ENCODE measurements at places on chromosomes 11 and 22. TPM values are rescaled to one million over a fixed set of nuclear protein-coding genes. Genes with fewer than 3 reads are reported as not detected.

DBX1 gene
- total RNA-seq, result not detected

DNA sequence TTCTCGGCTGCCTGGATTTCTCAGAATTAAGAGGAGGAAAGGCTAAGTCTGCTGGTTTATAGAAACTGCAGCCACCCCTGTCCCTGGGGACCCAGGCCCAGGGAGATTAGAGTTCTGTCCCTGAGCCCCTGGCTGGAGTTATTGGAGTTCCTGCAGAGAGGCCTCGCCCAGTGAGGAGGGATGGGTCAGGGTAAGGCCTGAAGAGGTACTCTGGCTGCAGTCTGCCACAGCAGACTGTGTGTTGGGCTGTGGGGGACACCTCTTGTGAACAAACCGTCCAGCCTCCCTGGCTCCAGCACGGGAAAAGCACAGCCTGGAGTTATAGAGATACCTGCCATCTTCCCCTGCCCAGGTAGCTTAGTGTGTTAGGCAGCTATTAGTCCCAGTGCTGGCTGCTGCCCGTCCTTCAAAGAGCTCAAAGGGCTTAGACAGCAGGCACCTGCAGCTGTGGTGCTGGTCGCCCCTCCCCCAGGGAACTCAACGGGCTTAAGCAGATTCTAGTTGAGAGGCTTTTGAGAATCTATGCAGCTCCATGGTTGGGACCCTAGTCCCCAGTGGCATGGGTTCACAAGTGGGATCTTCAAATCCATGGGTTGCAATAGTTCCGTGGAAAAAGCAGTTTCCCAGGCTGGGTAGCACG lies 36.6 kb upstream of the MUC15 start:
- H3K27ac ChIP-seq, result no peak overlapping the region
- DNase-seq, result no peak
- no peaks in the 10 kb centered on the region for H3K36me3 ChIP-seq
- H3K4me1 ChIP-seq, result no peaks in the 10 kb centered on the region
- no peaks in the 10 kb centered on the region for H3K27me3 ChIP-seq

RFPL3 gene
- not detected for total RNA-seq

GRCh38 chr11:117861151-117862018 lies 15.1 kb downstream of the FXYD6 start:
- H3K36me3 ChIP-seq, result no peaks in the 10 kb centered on the region
- no peak overlapping the region for H3K27ac ChIP-seq
- H3K27me3 ChIP-seq, result peaks cover 21% of the 10 kb centered on the region
- peaks cover 4% of the 10 kb centered on the region for H3K4me1 ChIP-seq

DNA sequence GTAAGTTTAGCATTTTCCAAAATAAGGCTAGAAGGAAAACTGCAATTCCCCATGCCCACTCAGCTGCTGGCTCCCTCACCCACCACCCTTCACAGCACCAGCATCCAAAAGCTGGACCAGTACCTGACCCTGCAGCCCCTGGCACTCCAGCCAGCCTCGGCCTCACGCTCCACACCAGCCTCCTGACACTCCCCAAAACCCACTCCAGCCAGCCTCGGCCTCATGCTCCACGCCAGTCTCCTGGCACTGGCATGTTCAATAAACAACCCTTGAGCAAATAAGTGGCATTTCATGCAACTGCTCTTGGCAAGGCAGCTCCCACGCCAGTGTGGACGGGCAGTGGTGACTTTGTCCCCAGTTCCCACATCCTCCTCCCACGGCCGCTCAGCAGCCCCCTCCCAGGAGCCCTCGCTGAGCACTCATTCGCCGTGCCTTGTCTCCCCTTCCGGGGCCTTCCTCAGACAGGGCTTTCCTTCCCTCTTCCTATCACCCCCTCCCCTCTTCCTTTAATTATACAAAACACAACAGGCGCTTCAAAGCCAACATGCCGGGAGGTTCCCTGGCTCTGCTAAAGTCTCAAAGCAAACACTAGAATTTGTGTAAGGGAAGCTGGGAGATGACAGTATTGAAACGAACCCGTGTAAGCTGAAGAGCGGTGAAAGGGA lies 6.8 kb downstream of the TOLLIP start:
- no peak overlapping the region for H3K27ac ChIP-seq
- H3K4me1 ChIP-seq, result peaks cover 8% of the 10 kb centered on the region
- peaks cover 5% of the 10 kb centered on the region for H3K36me3 ChIP-seq
- H3K4me3 ChIP-seq, result no peak overlapping the region

RPL3 gene
- 2,129 TPM for total RNA-seq

DNA sequence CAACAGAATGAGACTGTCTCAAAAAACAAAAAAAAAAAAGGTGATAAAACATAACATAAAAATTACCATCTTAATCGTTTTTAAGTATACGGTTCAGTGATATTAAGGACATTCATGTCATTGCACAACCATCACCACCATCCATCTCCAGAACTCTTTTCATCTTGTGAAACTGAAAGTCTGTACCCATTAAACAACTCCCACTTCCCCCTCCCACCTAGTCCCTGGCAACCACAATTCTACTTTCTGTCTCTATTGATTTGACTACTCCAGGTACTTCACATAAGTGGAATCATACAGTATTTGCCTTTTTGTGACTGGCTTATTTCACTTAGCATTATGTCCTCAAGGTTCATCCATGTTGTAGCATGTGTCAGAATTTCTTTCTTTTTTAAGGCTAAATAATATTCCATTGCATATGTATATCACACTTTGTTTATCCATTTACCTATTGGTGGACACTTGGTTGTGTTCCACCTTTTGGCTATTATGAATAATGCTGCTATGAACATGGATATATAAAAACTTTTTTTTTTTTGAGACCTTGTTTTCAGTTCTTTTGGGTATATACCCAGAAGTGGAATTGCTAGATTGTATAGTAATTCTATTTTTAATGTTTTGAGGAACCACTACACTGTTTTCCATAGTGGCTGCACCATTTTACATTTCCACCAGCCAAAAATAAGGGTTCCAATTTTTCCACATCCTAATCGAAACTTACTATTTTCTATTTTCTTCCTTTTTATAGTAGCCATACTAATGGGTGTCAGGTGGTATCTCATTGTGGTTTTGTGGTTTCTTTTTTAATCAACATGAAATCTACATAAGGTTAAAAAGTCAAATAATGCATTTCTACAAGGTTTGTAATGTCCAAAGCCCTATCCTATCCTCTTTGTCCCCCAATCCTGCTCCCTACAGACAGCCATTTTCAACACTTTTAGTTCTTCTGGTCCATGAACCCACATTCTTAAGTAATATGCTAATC lies 23.4 kb upstream of the PIK3C2A start:
- peak overlapping the region; percentile 34 for H3K4me3 ChIP-seq
- peak; percentile 85 for DNase-seq
- peaks cover 13% of the 10 kb centered on the region for H3K4me1 ChIP-seq
- no peaks in the 10 kb centered on the region for H3K36me3 ChIP-seq

C22orf42 gene
- not detected for total RNA-seq

- no peaks in the 10 kb centered on the region for H3K36me3 ChIP-seq
- no peak for DNase-seq
- no peak overlapping the region for H3K27ac ChIP-seq
These were observed 68.1 kb downstream of the GRIK4 start for GRCh38 chr11:120579611-120580031.

- peak overlapping the region; percentile 80 for H3K27ac ChIP-seq
- H3K36me3 ChIP-seq, result peaks cover 40% of the 10 kb centered on the region
- DNase-seq, result peak; percentile 88
- H3K4me3 ChIP-seq, result peak overlapping the region; percentile 59
These were observed 47.7 kb upstream of the GAB2 start for GRCh38 chr11:78465169-78465942.

DNA sequence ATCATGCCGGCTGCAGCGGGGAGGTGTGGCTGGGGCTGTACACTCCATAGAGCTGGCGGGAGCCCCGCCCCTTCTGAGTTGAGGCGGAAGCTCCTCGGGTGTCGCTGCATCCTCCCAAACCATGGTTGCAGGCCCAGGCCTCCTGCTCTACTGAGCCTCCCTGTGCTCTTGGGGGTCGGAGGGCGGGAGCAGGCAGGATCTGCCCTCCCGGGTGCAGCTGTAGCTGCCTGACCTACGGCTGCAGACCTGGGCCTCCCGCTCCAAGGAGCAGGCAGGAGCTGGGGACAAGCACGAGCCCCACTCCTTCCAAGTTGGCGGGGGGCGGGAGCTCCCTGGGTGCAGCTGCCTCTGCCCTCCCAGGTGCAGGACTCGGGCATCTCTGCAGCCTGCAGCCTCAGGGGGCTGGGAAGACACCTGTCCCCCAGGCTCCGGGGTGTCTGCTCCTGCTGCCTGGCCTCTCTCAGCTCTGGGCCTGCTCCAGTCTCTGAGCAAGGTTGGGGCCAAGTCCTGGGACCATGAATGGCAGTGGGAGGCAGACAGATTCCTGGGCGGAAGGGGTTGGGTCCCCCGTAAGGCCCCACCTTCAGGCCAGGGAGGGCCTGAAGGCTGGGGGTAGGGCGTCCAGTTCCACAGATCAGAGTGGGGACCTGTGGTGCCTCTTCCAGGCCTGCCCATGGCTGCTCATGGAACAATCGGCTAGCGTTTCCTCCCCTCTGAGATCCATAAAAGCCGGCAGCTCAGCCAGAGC lies 46.4 kb upstream of the SC5D start:
- peaks cover 2% of the 10 kb centered on the region for H3K4me1 ChIP-seq
- H3K36me3 ChIP-seq, result no peaks in the 10 kb centered on the region
- H3K27ac ChIP-seq, result no peak overlapping the region
- H3K27me3 ChIP-seq, result peaks cover 19% of the 10 kb centered on the region
- H3K4me3 ChIP-seq, result no peak overlapping the region

OR51B5 gene
- total RNA-seq, result not detected

GRCh38 chr22:24950272-24950902 lies 2.1 kb upstream of the KIAA1671 start:
- H3K27ac ChIP-seq, result peak overlapping the region; percentile 40
- H3K4me1 ChIP-seq, result peaks cover 25% of the 10 kb centered on the region
- peak overlapping the region; percentile 40 for H3K4me3 ChIP-seq
- H3K36me3 ChIP-seq, result no peaks in the 10 kb centered on the region

- no peak for DNase-seq
- no peaks in the 10 kb centered on the region for H3K36me3 ChIP-seq
- no peak overlapping the region for H3K27ac ChIP-seq
- no peaks in the 10 kb centered on the region for H3K4me1 ChIP-seq
- no peak overlapping the region for H3K4me3 ChIP-seq
- peaks cover 47% of the 10 kb centered on the region for H3K27me3 ChIP-seq
These were observed 673 bp upstream of the SHANK2 start for GRCh38 chr11:71252770-71253730.

TUT1 gene
- 50.9 TPM for total RNA-seq

MYO18B gene
- 0.40 TPM for total RNA-seq

DNA sequence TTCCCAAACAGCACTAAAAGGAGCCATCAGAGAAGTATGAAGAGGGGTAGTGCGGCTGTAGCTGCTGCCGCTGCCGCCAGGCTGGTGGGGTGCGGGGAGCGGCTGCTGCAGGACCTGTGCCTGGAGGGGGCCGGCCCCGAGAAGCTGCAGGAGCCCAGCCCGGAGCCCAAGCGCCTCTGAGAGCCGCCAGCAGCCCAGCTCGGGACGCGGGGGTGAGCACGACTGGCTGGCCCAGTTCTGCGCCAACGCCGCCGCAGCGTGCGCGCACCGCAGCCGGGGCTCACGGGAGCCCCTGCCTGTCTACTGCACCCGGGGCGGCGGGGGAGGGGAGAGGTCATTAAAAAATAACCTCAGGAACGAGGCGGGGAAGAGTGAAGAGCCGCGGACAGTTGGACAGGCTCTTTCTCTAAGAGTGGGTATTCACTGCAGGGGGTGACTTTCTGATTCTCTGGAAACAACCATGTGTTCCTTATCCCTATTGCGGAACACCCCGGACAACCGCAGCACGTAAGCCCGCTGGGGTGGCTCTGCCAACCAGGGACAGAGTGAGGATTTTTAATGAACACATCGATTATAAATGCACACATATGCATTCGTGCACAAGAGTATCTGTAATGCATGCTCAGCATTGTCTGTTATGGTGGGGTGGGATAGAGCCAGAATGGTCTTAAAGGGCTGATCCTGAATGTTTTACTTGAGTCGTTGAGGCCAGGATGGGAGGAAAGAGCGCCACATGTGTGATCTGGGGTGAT lies 453 bp downstream of the GAS2 start:
- DNase-seq, result peak; percentile 61
- H3K4me3 ChIP-seq, result peak overlapping the region; percentile 84
- no peak overlapping the region for H3K27ac ChIP-seq
- peaks cover 46% of the 10 kb centered on the region for H3K27me3 ChIP-seq
- H3K4me1 ChIP-seq, result peaks cover 12% of the 10 kb centered on the region
- no peaks in the 10 kb centered on the region for H3K36me3 ChIP-seq

NPTXR gene
- total RNA-seq, result 0.98 TPM

- H3K4me1 ChIP-seq, result peaks cover 11% of the 10 kb centered on the region
- H3K27ac ChIP-seq, result no peak overlapping the region
- H3K36me3 ChIP-seq, result no peaks in the 10 kb centered on the region
- no peak for DNase-seq
These were observed 23.4 kb upstream of the CELSR1 start for GRCh38 chr22:46560696-46561295.

GRCh38 chr22:39707351-39707750 lies 136.8 kb downstream of the CACNA1I start:
- no peaks in the 10 kb centered on the region for H3K36me3 ChIP-seq
- no peak overlapping the region for H3K4me3 ChIP-seq
- H3K27me3 ChIP-seq, result peaks cover 16% of the 10 kb centered on the region
- DNase-seq, result no peak

FAT3 gene
- not detected for total RNA-seq

CHRM4 gene
- total RNA-seq, result 0.84 TPM

- no peak overlapping the region for H3K4me3 ChIP-seq
- no peaks in the 10 kb centered on the region for H3K27me3 ChIP-seq
- DNase-seq, result no peak
- no peaks in the 10 kb centered on the region for H3K36me3 ChIP-seq
- no peaks in the 10 kb centered on the region for H3K4me1 ChIP-seq
These were observed 1376.1 kb upstream of the TENM4 start for GRCh38 chr11:80816966-80817365.

BSX gene
- total RNA-seq, result not detected

GRCh38 chr11:124069429-124070401 lies 28.6 kb upstream of the OR10G7 start:
- H3K4me1 ChIP-seq, result peaks cover 16% of the 10 kb centered on the region
- peaks cover 28% of the 10 kb centered on the region for H3K27me3 ChIP-seq
- peak overlapping the region; percentile 60 for H3K4me3 ChIP-seq
- H3K27ac ChIP-seq, result peak overlapping the region; percentile 3
- peak; percentile 84 for DNase-seq

GRCh38 chr11:68889948-68890446 lies 13.6 kb downstream of the MRPL21 start:
- H3K4me1 ChIP-seq, result peaks cover 2% of the 10 kb centered on the region
- no peak overlapping the region for H3K27ac ChIP-seq
- H3K4me3 ChIP-seq, result no peak overlapping the region
- peaks cover 32% of the 10 kb centered on the region for H3K36me3 ChIP-seq
- no peaks in the 10 kb centered on the region for H3K27me3 ChIP-seq

TMEM223 gene
- 16.5 TPM for total RNA-seq

Measured in activated CD4-positive, alpha-beta T cell treated with anti-CD3 and anti-CD28 coated beads, Interleukin-2, amount 10 ng/mL, durations not matched to agents 24 days and 14 days (primary cell).